ENCODE measurements at places on chromosomes 3 and 15.

DNA sequence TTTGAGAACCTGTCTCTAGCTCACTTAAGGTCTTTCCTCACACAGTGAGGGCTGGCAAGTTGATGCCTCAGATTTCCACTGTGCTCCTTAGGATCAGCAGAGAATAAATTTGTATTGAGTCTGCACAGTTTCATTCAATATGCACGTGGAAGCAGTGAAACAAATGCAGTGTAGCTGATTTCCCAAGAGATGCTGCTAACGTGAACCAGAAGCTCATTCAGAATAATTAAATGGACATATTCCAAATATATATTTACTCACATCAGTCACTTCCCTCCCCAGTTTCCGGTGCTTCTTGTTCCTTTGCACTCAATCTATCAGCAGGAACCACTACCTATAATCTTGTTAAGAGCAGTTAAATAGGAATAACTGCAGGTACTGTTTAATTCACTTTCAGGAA is 86.1 kb downstream of the UNC13C start:
- no peak for DNase-seq

DNA sequence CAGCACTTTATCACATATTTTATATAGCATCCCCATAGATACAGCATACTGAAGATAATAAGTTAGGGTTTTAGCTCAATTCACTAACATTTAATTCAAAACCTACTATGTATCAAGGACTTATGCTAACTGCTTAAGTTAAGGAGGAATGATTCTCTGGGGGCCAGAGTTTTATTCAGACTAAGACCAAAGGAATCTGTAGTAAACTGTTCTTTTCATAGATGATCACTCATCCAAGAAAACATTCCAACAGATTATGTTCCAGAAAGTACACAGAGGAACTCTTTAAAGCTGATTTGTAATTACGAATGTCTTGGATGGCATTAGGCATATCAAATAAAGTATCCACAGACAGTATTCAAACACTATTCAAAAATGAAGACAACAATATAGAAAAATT is 226.4 kb downstream of the SCAPER start:
- DNase-seq: no peak

DNA sequence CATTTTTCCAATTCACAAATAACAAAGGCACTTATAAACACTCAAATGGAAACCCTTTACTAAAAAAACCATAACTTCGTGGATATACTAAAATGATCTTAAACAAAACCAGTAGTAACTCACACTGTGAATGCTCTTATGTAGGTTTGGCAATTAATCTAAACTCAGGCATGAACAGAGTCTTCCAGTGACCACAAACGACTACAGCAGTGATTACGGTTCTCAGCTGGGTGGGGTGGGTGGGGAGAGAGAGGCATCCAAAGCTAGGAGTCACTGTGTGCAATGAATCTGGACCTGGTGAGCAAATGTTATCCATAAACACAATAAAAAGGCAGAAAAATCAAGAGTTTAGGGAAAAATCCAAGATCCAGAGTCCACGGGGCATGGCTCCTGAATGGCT is 21.3 kb downstream of the SLC12A8 start:
- DNase-seq: no peak

DNA sequence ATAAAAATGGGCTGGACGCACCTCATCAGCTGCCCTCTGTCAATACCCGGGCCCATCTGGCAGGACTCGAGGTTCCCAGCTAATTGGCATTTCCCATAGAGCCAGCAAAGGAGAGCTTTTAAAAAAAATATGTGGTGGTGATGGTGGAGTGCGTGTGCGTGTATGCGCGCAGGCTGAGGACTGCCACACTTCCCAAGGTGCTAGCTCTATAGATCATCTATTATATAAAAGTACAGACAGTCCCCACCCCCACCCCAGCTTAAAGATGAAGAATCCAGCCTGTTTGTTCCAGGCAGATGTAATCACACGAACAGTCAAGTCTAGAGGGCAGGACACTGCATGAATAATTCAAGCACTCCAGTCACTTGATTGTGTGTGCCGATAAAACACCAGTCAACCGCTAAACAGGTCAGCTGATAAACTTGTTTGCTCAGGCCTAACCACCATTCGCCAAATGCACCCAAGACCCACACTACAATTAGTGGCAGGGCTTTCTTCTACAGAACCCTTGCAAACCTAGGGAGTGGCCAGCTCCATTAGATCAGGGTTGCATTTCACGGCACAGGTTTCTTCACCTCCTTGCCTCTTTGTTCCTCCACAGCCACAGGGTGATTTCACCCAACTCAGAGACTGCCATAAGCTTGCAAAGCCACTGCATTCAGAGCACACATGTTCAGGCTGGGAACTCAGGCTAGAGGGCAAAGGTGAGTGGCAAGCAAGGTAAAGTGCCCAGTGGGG is 5.8 kb downstream of the TLE3 start:
- no peak for DNase-seq

GRCh38 chr3:193586526-193586925 is 6.5 kb upstream of the OPA1 start:
- DNase-seq: no peak

Measured in urothelium cell line (cell line).